ENCODE measurements at places on chromosomes 4 and X. TPM values are rescaled to one million over a fixed set of nuclear protein-coding genes. Genes with fewer than 3 reads are reported as not detected.

Gene SRPK3
- total RNA-seq: 0.44 TPM

Gene CPZ
- total RNA-seq: 0.66 TPM

Gene CXCL3
- 3.3 TPM for total RNA-seq

Gene RTL5
- total RNA-seq: 2.2 TPM

Gene SLC6A14
- total RNA-seq: not detected

Gene ABCE1
- 146 TPM for total RNA-seq

Gene LDB2
- total RNA-seq: 38.7 TPM

Gene CYLC1
- total RNA-seq: not detected

Gene SSX2
- total RNA-seq: not detected

Gene RAB28
- total RNA-seq: 20.7 TPM

Gene RBMXL3
- not detected for total RNA-seq

Gene MAGEA2
- total RNA-seq: not detected

Gene TAB3
- 10.1 TPM for total RNA-seq

Gene CD40LG
- total RNA-seq: not detected

Gene ANK2
- 90.4 TPM for total RNA-seq

Gene CETN2
- 39.2 TPM for total RNA-seq

Gene SHOX
- not detected for total RNA-seq

Gene UGT2B17
- total RNA-seq: not detected

Gene SOX3
- not detected for total RNA-seq

Gene GSX2
- total RNA-seq: 0.12 TPM

Gene H2BW1
- not detected for total RNA-seq

Gene OTC
- total RNA-seq: not detected

Gene RIBC1
- total RNA-seq: 0.66 TPM

Gene CENPVL1
- total RNA-seq: not detected

Gene MTTP
- not detected for total RNA-seq

Gene FAM241A
- 3.2 TPM for total RNA-seq

Gene PRRG3
- total RNA-seq: 1.2 TPM

Gene RPL39
- 4,202 TPM for total RNA-seq

Gene USP17L27
- not detected for total RNA-seq

Gene CNOT6L
- total RNA-seq: 15.6 TPM

Gene TMEM271
- not detected for total RNA-seq

Gene NEK1
- total RNA-seq: 13.6 TPM
